Stimulated activated CD8-positive, alpha-beta memory T cell treated with anti-CD3 and anti-CD28 coated beads, Interleukin-7, amount 100 ng/mL, for 1 hour (primary cell): ENCODE measurements at places on chromosomes 4 and X.

- no peak for DNase-seq
These were observed 16.6 kb downstream of the S100G start for GRCh38 chrX:16666541-16666940.

DNA sequence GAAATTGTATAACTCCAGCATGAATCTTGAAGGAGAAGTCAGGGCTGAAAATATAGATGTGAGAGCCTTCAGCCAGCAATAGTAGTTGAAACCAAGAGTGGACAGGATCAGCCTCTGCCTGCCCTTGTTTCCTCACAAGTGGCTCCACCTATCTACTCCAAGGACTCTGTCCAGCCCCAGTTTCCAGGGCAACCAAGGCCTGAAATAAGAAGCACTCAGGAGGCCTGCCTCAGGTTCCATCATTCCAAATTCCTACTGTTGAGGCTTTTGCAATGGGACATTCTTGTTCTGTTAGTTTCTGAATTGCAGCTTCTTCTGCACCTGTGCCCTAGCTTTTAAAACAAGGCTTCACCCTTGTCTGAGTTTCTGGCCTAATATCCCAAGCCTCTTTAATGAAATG lies 41.6 kb downstream of the TRPC5OS start:
- DNase-seq, result no peak

- DNase-seq, result no peak
These were observed 119.0 kb downstream of the APBB2 start for GRCh38 chr4:41095192-41095872.

DNA sequence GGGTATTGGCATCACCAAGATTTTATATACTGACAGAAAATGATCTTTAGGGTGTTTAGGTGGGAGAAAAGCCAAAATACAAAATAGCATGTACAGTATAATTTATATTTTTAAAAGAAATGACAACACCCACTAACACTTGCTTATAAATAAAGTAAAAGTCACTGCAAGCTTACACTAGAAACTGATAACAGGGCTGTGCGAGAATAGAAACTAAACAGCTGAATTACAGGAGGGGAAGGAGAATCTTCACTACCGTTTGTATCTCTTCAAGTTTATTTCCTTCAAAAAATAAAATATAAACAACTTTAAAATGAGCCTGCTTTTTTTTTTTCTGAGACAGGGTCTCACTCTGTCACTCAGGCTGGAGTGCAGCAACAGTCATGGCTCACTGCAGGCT lies 22.8 kb downstream of the GRSF1 start:
- DNase-seq, result no peak

- no peak for DNase-seq
These were observed 11.8 kb upstream of the ELF2 start for GRCh38 chr4:139188648-139189416.

DNA sequence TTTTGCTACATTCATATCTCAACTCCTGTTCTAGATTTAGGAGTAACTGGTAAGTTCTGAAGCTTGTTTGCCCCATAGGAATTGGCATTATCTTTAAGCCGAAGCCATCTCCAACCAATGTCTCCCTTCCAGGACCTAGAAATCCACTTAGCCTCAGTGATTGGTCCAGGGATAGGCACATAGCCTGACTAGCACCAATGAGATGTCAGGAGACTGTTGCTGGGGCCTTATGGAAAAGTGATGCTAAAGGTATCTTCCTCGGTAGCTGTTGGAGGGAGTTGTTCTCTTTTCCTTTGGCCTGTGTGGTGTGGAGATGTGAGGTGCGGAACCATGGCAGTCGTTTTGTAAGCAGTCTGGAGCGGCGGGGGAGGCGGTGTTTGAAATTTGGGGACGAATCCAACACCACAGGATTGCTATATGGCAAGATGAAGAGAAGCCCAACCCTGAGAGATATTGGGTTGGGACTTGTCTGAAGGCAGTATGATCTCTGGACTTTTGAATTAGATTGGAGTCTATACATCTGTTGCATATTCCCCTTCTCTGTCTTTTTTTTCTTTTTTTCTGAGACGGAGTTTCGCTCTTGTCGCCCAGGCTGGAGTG lies 109.8 kb upstream of the ATP6AP2 start:
- DNase-seq, result no peak

- no peak for DNase-seq
These were observed 15.3 kb downstream of the TKTL1 start for GRCh38 chrX:154310616-154311536.

- DNase-seq, result no peak
These were observed 75.0 kb upstream of the SORBS2 start for GRCh38 chr4:185886832-185887524.

- DNase-seq, result no peak
These were observed 201.1 kb downstream of the STPG2 start for GRCh38 chr4:97942137-97942536.

DNA sequence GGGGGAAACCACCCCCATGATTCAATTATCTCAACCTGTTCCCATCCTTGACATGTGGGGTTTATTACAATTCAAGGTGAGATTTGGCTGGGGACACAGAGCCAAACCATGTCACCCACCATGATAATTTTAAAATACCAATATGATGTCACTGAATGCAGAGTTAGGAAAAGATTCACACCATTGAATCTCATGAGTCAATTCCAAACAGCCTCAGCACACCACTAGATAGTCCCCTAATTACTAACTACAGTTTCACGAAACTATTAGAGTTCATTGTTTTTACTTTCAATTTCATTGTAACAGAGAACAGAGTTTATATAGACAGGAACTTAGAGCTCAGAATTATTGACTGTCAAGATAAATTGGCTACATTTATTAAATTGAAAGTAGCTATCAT lies 410.2 kb downstream of the FAM47A start:
- no peak for DNase-seq

DNA sequence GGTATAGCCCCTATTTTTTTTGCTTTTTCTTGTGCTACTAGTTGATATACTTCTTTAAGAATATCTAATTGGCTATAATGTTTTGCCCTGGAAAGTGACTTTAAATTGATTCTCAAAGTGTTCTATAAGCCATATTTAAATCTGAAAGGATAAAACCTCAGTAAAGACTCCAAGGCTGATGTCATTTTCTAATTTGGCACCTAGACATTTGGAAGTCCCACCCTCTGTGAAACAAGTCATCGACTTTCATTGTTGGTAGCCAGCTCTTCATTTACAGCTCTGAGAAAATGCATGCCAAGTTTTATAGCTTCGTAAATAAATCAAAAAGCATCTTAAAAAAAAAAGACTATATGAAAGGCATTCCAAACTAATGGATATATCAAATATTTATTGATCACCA lies 18.0 kb upstream of the STAG2 start:
- no peak for DNase-seq

DNA sequence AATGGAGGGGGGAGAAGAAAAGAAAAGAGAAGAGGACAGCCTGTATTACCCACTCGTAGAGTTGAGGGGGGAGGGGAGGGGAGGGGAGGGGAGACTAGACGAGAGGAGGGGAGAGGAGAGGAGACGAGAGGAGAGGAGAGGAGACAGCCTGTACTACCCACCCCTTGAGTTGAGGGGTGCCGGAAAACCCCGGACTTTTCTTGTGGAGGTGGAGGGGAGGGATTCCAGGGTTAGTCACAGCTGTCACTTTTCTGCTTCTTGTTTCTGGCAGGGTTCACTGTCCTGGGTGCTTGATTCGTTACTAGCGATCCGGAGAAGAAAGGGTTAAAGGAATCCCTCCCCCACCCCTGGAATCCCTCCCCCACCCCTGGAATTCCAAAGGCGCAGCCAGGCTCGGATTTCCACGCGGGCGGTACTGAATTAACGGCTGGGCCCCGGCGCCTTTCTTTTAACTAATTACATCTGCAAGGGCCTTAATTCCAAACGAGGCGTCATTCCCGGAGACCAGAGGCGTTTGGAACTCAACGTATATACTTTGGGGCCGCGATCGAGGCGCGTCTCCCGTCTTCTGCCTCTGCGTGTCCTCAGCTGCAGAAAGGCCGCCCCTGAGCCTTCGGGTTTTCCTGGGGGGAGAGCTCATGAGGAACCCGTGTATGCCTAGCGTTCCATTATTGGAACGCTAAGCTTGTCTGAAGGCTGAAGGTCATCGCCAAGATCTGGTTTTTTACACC lies 20.1 kb upstream of the CSF2RA start:
- no peak for DNase-seq

- no peak for DNase-seq
These were observed 882.6 kb upstream of the GRIA3 start for GRCh38 chrX:122301491-122301890.

GRCh38 chr4:3246458-3247398 lies 2.2 kb upstream of the MSANTD1 start:
- DNase-seq, result no peak

- DNase-seq, result no peak
These were observed 22.3 kb downstream of the MORF4L2 start for GRCh38 chrX:103663981-103664762.

DNA sequence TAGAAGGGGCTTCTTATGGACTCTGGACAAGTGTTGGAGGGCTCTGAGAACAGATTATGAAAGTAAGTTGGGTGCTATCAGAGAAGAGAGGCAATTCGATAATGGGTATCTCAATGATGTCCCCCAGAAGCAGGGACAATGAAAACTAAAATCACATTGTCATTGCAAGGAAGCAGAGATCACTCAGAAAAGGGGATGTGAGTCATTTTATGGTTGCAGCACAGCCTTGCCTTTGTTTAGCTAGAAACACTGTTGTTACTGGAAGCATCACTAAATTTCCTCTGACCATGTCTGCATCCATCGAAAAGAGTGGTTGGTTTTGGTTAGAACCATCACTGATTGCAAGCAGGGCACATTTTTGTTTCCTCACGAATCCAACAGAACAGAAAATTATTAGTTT lies 246.8 kb upstream of the NWD2 start:
- no peak for DNase-seq

GRCh38 chr4:83917572-83917971 lies 381.7 kb downstream of the GPAT3 start:
- DNase-seq, result no peak
